Left ventricle myocardium inferior (tissue), 1 donor: ENCODE measurements at places on chromosomes 2 and 18. TPM values are rescaled to one million over a fixed set of nuclear protein-coding genes. Genes with fewer than 3 reads are reported as not detected.
A peak's percentile ranks its signal among the peaks of the same experiment; 100 is the strongest.

Gene MAL
- 4.4 TPM for total RNA-seq

Gene CDH20
- not detected for total RNA-seq

Gene POTEC
- total RNA-seq: not detected

Gene TMEFF2
- total RNA-seq: 0.16 TPM

Gene CENPA
- total RNA-seq: 2.5 TPM

Gene ALPP
- total RNA-seq: not detected

Gene DNAH6
- total RNA-seq: 0.14 TPM

- no peak for DNase-seq
Measured at GRCh38 chr2:171154348-171154747, 6.3 kb downstream of the TLK1 start.

DNA sequence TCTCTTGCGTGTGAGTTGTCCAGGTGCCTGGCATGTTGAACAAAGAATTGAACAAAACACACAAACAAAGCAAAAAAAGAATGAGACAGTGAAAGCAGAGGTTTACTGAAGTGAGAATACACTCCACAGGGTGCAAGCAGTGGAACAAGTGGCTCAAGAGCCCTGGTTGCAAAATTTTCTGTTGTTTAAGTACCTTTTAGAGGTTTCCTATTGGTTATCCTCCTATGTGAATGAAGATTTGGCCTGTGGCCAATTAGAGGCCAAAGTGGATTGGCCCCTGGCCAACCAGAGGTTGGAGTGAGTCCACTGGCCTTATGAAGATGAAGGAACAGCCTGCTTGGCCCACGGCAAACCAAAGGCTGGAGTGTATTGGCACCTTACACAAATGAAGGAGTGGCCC is 1188.5 kb upstream of the NRXN1 start:
- DNase-seq: peak; percentile 6

DNA sequence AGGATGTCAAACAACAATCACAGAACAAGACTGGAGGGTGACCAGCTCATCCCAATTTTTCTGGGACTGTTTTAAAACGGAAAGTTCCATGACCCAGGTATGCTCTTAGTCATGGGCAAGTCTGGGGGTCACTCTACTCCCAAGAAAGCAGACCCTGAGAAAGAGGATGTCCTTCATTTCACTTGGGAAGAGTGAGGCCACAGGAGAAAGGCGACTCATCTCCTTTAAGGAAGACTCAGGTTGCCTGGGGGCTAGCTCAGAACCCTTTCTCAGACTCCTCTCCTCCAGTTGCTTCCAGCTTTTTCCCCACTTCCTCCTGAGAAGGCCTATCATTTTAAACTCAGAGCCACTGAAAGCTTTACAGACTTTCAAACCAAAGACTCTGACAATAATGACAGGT is 9.3 kb downstream of the RNF152 start:
- no peak for DNase-seq

- no peak for DNase-seq
Measured at GRCh38 chr2:204550751-204551511, 5.7 kb downstream of the PARD3B start.

GRCh38 chr2:68366083-68366560 is 1.0 kb downstream of the PLEK start:
- DNase-seq: no peak

DNA sequence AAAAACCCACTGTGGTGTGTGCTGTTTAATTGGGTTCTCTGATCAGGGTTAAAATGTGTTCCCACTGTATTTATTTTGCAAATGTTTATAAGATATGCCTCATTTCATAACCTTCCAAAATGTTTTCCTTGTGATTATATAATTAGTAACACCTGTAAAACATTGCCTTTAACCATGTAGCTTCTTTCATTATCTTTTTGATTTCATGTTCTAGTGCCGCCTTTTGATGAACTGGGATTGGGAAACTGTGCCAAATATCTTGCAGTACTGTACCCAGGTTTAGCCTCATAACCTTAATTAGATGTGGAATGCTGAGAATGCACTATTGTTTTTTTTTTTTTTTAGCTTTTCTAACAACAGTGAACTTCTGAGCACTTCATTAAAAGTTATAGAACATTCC is 96.9 kb downstream of the TANC1 start:
- no peak for DNase-seq

GRCh38 chr2:201353116-201353515 is 4.0 kb downstream of the FLACC1 start:
- DNase-seq: no peak

DNA sequence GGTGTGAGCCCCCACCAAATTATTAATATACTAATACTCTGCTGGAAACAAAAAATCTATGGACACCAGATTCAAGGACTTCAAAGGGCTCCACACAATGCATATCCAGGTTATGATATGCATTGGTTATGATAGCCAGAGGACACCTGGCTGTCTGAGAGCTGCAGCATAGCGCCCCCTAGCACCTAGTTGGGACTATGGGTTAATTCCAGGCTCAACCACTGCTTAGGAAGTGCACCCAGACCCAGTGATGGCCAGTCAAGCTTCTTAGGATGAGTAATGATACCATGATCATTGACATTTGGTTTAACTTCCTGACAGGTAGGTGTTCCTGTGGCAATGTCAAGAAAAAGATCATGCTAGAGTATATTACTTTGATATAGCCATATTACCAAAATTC is 3.8 kb upstream of the FRZB start:
- DNase-seq: no peak

DNA sequence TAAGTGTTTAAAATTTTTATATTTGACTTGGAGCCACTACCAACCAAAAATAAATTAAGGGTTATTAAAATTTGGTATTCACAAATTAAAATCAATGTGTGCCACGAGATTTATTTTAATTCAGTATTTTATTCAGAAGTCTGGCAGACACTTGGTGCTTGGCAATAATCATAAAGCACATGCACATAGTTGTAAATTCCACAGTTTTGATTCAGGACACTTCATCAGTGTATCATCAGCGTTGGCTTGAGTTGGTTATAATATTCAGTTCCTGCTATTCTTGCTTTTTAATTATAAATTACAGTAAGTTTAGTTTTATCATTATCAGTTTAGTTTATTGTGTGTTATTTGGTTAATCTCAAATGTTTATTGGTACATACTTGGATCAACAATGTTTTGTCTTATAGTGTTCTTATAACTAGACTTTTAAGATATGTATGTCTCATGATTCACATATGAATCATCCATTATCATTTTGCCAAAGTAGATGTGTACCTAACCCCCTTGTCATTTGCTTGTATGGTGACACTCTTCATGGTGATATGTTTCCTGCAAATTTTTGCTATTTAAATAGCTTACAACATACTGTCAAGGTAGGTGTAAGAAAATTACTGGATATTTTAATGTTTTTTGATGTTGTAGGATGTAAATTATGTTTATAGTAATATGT is 237.9 kb downstream of the BABAM2 start:
- no peak for DNase-seq

DNA sequence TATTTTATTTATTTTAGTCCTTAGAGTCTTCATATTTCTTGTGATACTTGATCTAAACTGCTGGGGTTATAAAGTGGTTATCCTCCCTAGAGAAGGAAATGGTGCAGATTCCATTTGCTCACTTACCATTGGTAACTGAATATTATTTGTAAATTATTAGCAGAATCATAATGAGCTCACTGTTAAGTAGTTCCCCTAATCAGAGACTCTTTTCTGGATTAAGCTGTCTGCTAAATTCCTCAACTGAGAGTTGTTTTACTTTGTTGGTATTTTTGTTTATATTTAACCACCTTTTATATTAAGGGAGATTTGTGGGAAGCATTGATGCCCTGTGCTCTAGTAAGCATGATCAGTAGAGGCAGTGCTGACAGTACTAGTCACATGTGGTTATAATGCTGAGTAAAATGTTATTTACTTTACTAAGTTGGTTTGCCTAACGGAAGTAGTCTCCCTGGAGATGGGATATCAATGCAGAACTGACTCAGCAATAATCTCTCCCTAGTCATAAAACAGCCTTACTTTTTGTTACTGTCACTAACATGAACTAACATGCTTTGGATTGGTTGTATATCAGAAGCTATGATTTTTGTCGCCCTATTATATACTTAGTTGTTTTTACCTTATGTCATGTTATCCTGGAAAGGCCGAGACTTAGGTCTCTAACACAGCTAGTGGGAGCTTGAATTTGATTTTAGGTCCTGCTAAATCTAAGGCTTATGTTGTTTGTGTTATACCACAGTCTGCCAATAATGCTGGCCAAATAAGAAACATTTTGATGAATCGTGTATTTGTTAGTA is 166.7 kb downstream of the MCFD2 start:
- DNase-seq: no peak

- DNase-seq: no peak
Measured at GRCh38 chr2:98172150-98172765, 85.3 kb downstream of the VWA3B start.

GRCh38 chr2:171540437-171540836 is 18.2 kb downstream of the CYBRD1 start:
- DNase-seq: no peak

GRCh38 chr2:216761133-216761532 is 65.8 kb upstream of the IGFBP5 start:
- no peak for DNase-seq

- DNase-seq: no peak
Measured at GRCh38 chr18:41126541-41127235, 828.3 kb upstream of the PIK3C3 start.

- no peak for DNase-seq
Measured at GRCh38 chr2:178304333-178304732, 110.0 kb downstream of the OSBPL6 start.
